ENCODE measurements at places on chromosomes 13 and 19.

GRCh38 chr13:32737111-32737571 lies 150.9 kb downstream of the PDS5B start:
- DNase-seq = no peak

- DNase-seq = no peak
These were observed 90.2 kb downstream of the RAB20 start for GRCh38 chr13:110471156-110471832.

GRCh38 chr13:75687150-75687763 lies 51.1 kb downstream of the LMO7 start:
- DNase-seq = no peak

- DNase-seq = no peak
These were observed 1.7 kb downstream of the ZMYM5 start for GRCh38 chr13:19861762-19862161.

DNA sequence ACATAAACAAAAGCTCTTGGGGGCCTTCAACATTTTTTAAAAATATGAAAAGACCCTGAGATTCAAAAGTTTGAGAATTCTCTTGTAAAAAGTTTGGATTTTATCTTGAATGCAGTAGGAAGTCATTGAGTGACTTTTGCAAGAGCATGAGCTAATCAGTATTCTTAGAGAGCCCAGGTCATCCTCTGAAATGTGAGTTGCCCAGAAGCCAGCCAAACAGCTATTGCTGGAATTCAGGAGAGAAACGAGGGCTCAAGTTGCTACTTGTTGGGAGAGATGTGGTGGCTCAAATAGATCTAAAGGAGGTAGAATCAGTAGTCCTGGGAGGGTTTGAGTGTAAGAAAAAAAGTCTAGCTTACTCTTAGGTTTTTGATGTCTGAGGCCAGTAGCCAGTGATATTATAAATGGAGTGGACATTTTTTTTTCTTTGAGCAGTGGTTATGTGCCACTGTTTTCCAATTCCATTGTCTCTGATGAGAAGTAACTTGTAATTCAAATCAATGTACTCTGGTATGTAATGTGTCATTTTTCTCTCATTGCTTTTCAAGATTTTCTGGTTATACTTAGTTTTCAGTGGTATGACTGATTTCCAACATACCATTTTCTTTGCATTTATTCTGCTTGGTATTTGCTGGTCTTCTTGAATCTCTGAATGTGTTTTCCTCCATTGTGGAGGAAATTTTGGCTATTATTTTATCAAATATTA lies 30.7 kb downstream of the LMO7 start:
- no peak for DNase-seq

DNA sequence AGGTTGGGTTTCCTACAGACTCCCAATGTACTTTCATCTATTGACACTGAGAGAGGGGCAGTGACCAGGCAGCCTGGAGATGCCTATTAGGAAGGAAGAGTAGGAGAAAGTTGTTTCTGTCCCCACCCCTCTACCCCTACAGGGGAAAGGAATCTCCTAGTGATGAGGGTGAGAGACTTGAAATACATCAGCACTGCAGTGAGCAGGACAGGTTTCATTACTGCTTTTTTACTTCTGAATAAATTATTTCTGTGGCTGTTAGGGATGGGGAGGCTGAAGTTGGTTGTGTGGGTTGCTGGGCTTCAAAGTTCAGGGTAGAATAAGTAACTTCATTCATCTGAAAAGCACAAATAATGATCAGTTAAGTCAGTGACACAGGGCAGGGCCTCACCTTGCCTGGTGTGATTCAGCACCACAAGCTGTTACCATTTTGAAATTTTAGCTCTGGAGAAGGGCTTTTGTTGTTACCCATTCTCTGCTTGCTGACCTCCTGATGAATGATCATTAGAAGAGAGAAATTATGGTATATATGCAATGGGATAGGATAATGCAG lies 19.3 kb downstream of the CEACAM1 start:
- no peak for DNase-seq

DNA sequence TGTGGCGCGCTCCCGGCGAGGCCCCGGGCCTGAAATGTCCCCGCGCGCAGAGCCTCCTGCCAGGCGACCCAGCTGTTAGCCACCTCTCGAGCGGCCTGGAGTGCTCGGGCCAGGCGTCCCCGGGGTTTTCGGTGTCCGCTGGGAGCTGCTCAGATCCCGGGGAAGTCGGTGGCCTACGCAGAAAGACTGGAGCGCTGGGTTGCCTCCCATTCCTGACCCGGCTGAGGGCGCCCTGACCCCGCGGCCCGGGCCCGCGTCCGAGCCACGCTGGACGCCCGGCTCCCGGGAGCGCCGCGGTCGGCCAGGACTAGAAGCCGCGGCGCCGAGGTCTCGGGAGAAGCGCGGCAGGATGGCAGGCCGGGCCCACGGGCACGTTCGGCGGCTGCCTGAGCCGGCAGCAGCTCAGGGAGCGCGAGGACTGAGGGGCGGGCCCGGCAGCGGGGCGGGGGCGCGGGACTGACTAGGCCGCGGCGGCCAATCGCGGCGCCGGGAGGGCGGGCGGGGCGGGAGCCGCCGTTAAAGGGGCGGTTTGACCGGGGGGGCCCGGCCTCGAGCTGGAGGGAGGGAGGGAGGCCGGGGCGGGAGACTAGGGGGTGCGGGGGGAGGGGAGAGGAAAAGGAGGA lies 1.3 kb upstream of the ZIC2 start:
- DNase-seq = peak; percentile 44

GRCh38 chr13:99087954-99088491 lies 110.2 kb upstream of the DOCK9 start:
- no peak for DNase-seq

GRCh38 chr13:81610644-81611043 lies 1269.7 kb upstream of the SPRY2 start:
- DNase-seq = no peak

- DNase-seq = peak; percentile 59
These were observed 1.1 kb downstream of the HSPB6 start for GRCh38 chr19:35755550-35756376.

DNA sequence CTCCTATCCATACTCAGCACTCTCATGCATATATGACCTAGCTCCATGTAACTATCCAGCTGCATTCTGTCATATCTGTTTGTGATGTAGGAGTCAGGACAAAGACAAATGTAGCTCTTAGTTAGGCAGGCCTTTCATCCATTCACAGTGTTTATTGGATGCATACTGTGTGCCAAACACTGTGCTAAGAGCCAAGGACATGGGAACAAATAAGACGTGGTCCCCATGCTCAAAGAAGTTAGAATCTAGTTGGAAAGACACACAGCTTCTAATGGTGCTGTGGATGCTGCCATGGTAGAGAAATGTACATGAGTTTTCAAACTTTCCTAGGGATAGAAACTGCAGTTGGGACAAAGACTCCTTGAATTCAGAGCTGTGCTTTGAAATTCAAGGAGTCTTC lies 31.7 kb upstream of the IL17D start:
- DNase-seq = no peak

GRCh38 chr19:17512574-17512939 lies 1.1 kb downstream of the PGLS start:
- DNase-seq = no peak

DNA sequence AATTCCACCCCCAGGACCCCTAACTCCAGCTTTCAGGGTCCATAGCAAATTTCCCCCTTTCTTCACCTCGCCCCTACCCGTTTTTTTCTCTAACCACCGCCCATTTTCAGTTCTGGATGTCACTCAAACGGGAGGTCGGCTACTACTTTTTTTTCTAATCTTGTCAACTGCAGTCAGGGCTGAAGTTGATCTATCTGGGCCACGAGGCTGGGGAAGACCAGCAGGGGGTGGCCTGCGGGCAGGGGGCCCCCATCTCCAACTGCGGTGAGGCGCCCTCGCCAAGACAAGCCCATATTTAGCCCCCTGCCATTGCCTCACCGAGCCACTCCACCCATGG lies 748 bp downstream of the LHFPL6 start:
- no peak for DNase-seq

DNA sequence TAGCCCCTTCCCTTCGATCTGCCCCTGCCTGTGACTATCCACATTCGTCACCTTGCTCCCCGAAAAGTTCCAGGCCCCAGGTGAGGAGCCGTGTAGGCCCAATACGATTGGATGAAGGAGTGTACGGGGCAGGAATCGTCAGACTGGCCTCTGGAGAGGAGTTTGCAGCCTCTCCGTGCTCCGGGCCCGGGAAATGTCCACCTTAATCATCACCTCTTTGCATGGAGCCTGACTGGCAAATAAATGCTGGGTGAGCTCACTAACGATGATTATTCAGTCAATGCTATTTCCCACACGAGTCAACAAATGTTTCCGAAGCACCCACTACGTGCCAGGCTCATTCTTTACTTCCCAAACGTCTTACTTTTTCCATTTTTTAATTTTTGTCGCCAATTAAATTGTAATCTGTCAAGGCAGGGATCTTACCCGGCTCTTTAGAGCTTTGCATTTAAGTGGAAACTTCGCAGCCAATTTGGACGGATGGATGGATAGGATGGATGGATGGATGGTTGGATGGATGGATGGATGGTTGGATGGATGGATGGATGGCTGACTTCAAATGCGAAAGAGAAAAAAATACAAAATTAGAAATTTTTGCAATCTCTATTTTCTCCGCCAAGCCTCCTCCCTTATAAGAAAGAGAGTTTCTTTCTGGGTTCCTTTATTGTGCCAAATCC lies 45.8 kb downstream of the TGDS start:
- no peak for DNase-seq

DNA sequence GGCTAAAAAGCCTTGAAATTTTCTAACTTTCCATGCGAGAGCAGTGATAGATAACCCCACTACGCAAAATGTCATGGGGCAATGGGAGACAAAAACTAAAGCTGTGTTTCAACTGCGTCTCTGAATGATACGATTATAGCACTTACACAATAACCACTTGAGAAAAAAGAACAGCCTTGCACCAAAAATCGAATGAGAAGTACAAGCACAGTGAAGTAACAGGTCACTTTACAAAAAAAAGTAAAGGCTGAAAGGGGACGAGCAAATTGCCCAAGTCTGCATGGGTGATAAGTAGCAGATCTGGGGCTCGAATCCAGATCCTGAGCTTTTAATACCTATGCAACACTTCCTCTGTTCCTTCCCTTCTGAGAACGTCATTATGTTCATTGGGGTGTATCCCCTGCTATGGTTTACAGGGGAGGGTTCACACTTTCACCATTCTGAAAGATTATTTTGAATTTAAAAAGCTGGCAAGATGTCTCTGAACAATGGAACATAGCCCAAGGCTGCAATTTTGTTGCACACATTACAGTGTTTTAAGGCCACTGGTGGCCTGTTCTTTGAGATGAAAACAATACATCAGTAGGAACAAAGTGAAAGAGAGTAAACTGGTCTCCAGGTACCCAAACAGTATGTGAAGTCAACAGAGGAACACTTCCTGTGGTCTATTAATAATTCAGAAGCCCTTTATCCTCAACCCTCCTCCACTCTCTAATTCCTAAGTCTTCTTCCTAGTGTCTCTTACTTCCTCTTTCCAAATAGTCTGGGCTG lies 3.2 kb downstream of the CPB2 start:
- no peak for DNase-seq

GRCh38 chr19:18795540-18795939 lies 4.4 kb upstream of the COMP start:
- no peak for DNase-seq

- DNase-seq = no peak
These were observed 124.9 kb downstream of the CYSLTR2 start for GRCh38 chr13:48778610-48779009.

GRCh38 chr19:16883522-16883921 lies 5.3 kb upstream of the F2RL3 start:
- no peak for DNase-seq

DNA sequence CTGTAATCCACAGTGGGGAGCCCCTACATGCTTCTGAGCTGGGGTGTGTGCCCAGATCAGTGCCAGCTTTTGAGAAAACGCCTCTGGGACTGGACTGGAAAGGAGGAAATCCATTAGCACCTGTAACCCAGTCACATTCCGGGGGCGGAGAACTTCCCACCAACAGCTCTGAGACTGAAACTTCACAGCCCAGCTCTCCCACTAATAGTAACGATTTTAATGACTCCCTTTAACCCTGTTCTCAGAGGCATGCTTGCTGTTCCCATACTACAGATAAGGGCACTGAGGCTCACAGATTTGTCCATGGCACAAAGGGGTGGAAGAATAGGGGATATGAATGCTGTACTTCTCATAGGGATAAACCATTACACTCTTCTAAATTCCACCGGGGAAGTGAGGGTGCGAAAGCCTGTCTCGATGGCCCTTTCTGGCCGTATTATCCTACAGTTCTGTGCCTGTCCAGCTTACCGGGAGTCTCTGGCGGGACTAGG lies 851 bp downstream of the FBXO46 start:
- no peak for DNase-seq

DNA sequence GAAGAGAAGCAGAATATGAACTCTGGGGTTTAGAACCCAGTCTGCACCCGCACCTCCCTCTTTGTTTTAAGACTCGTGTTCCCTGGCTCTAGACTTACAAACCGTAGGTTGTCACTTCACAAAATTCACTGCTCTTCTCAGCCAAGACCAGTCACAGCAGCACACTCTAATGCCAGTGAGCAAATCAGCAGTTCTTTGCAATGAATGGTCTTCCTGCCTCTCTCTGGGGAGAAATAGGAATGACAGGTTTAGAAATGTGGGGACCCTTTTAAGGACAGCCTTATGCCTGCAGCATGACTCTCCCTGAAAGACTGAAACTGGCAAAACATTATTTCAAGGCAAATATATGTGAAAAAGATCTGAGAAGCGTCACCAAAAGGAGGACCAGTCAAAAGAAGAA lies 156.9 kb downstream of the KCTD15 start:
- no peak for DNase-seq

- DNase-seq = no peak
These were observed 17.7 kb upstream of the SEMA6B start for GRCh38 chr19:4577020-4577782.

DNA sequence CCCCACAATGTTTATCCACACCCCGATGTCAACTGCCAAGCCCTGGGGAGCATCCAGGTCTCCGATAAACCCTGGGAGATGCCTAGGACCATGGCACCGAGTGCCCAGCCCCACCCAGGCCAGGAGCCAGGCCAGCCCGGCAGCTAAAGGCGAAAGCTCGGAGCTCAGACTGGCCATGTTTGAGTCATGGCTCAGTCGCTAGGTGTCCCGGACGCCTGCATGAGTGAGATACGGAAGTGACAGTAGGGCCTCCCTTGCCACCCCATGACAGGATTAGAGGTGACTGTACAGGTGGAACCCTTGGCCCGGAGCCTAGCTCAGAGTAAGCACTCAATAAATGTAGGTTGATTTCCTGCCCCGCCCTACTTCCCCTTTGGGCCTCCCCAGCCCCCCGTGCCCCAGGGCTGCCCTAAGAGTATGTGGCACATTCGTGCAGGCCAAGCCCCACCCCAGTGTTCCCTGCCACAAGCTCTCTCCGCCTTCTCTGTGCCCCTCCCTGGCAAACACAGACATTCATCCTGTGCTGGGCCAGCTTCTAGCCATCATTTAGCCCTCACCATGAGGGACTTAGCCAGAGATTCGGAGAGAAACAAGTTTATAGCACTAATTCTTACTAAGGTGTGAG lies 5.8 kb upstream of the TPM4 start:
- no peak for DNase-seq

DNA sequence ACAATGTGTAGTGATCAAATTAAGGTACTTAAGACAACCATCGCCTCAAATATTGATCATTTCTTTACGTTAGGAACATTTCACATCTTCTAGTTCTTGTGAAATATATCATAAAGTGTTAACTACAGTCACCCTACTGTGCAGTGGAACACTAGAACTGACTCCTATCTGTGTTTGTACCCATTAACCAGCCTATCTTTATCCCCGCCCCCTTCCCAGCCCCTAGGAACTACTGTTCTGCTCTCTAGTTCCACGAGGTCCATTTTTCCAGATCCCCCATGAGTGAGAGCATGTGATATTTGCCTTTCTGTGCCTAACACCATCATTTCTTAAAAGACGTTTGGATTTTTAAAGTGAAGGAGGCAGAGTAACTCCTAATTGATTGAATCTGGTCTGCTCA lies 24.4 kb upstream of the GGACT start:
- no peak for DNase-seq

Data from liver (tissue), 10 donors.